ENCODE measurements at places on chromosomes 12 and 14. TPM values are rescaled to one million over a fixed set of nuclear protein-coding genes. Genes with fewer than 3 reads are reported as not detected.

Gene GIT2
- 55.5 TPM for total RNA-seq

Gene CCDC60
- total RNA-seq: 4.7 TPM

- no peak overlapping the region for H3K27ac ChIP-seq
- no peaks in the 10 kb centered on the region for H3K27me3 ChIP-seq
- no peak overlapping the region for H3K4me3 ChIP-seq
- H3K4me1 ChIP-seq: no peaks in the 10 kb centered on the region
- DNase-seq: peak; percentile 18
Observed at GRCh38 chr12:64170024-64170423, 52.1 kb downstream of the KICS2 start.

GRCh38 chr12:111410431-111411184 lies 4.9 kb downstream of the SH2B3 start:
- peak overlapping the region; percentile 90 for H3K27ac ChIP-seq
- H3K4me1 ChIP-seq: peaks cover 39% of the 10 kb centered on the region
- DNase-seq: no peak
- no peaks in the 10 kb centered on the region for H3K36me3 ChIP-seq
- no peaks in the 10 kb centered on the region for H3K27me3 ChIP-seq
- no peak overlapping the region for H3K4me3 ChIP-seq

GRCh38 chr12:68367116-68367515 lies 35.0 kb upstream of the MDM1 start:
- H3K36me3 ChIP-seq: no peaks in the 10 kb centered on the region
- no peaks in the 10 kb centered on the region for H3K27me3 ChIP-seq
- H3K4me3 ChIP-seq: no peak overlapping the region
- no peak overlapping the region for H3K27ac ChIP-seq
- DNase-seq: no peak

DNA sequence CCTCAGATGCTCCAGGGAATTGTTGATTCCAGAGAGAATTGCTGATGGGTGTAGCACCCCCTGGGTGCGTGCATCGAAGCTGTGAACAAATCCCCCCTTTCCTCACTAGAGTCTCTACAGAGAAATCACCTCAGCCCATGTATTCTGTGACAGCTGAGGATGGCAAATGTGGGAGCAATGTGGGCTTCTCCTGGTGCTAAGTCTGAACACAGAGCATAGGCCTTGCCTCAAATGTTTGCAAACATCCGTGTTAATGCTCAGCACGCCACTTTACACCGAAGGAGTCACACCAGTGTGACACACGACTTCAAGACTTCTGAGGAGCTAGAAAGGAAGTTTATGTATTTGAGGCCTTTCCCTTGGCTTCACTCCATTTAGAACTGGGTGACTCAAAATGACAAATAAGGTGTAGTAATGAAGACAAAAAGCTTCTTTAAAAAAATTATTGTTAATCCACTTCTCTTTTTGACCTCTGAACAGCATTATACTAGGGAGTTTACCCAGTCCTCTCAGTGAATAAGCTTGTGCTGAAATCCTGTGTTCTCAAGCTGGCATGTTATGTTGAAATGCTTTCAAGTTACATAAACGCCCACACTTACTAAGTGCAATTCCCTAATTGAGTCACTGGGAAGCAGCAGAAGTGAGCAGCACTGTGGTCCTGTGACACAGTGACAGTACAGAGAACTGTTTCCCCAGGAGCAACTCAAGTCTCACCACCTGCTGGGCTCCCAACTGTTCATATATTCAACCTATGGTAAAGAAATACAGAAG lies 92.9 kb downstream of the FAR2 start:
- no peaks in the 10 kb centered on the region for H3K36me3 ChIP-seq
- peak overlapping the region; percentile 43 for H3K27ac ChIP-seq
- DNase-seq: peak; percentile 14
